ENCODE measurements at places on chromosomes 5 and 9.

GRCh38 chr5:38764937-38765391, 80.8 kb upstream of the OSMR start:
- DNase-seq = no peak

GRCh38 chr9:29439961-29440360, 1866.7 kb upstream of the C9orf72 start:
- DNase-seq = no peak

DNA sequence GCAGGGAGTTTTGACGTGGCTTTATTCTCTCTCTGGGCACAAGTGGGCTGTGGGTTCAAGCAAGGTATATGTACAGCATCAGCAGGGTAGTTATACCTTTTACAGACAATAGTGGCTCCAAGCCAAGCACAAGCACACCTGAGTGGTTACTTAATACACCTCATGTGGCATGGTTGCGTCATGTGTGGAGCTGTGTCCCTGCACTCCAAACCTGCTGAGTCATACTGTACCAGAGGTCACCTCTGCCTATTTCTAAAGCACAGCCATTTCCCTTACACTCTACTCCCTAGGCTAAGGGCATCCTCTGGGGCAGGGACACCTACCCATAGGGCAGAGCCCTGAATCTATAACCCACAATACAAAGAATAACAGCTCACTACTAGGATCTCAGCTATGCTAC, 147.3 kb downstream of the OSTF1 start:
- no peak for DNase-seq

DNA sequence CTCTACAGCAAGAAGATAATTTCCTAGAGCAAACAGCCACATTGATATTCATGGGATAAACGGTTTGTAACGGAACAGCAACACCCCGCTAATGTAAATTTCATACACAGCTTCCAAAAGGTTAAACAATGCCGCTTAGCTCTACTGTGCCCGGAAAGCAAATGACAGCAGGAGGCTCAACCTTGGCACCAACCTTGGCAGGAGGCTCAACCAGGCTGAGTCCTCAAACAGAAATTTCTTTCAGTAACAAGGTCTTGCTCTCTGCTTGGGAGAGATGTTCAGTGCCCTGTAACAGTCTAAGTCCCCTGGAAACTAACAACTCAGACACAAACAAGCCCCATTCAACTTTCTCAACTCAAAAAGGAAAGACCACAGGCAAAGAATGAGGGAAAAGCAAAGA, 11.1 kb upstream of the PPP1R2B start:
- no peak for DNase-seq

All from activated T-cell treated with anti-CD3 and anti-CD28 coated beads for 4 hours (primary cell).